ENCODE measurements at places on chromosomes 3 and 15.
A peak's percentile ranks its signal among the peaks of the same experiment; 100 is the strongest.

- no peak for DNase-seq
Measured at GRCh38 chr3:73045391-73045790, 16.1 kb upstream of the EBLN2 start.

DNA sequence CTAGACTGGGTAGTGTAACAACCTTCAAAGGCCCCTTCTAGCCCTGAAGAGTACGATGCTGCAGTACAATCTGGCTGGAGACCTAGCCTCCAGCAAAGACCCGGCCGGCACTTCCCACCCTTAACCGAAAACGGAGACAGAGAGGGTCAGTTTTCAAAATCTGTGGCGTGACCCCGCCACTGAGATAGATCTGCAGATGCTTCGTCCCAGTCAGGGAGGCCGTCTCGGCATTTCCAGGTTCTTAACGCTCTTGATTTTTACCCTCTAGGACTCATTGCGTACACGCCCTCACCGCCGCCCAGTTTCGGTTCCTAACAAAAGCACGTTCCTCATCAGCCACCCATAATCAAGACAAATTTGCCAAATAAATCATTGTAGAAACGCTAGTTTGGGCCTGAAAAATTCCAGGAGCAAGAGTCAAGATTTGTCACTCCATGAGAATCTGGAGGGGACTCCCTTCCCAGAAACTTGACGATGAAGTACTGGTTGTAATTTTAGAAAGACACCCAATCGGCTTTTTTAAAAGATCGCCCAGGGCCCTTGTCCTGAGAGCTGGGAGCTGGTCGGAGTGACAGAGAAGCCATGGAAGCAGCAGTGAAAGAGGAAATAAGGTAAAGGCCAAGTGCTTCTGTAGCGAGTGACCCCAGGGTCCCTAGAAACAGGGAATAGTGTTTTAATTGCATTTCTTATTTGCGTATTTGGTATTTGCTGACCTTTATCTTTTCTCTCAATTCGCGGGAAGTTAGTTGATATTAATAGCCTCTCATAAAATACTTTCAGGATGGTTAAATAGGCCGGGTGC, 868 bp upstream of the TMEM87A start:
- peak; percentile 10 for DNase-seq

DNA sequence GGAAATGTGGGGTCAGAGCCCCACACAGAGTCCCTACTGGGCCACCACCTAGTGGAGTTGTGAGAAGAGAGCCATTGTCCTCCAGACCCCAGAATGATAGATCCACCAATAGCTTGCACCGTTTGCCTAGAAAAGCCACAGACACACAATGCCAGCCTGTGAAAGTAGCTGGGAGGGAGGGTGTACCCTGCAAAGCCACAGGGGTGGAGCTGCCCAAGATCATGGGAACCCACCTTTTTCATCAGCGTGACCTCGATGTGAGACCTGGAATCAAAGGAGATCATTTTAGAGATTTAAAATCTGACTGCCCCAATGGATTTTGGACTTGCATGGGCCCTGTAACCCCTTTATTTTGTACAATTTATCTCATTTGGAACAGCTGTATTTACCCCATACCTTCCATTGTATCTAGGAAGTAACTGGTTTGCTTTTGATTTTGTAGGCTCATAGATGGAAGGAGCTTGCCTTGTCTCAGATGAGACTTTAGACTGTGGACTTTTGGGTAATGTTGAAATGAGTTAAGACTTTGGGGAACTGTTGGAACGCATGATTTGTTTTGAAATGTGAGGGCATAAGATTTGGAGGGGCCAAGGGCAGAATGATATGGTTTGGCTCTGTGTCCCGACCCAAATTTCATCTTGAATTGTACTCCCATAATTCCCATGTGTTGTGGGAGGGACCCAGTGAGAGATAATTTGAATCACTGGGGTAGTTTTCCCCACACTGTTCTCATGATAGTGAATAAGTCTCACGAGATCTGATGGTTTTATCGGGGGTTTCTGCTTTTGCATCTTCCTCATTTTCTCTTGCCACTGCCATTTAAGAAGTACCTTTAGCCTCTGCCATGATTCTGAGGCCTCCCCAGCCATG, 49.0 kb downstream of the CD200 start:
- DNase-seq: no peak

- no peak for DNase-seq
Measured at GRCh38 chr3:87498358-87499080, 222.1 kb upstream of the POU1F1 start.

DNA sequence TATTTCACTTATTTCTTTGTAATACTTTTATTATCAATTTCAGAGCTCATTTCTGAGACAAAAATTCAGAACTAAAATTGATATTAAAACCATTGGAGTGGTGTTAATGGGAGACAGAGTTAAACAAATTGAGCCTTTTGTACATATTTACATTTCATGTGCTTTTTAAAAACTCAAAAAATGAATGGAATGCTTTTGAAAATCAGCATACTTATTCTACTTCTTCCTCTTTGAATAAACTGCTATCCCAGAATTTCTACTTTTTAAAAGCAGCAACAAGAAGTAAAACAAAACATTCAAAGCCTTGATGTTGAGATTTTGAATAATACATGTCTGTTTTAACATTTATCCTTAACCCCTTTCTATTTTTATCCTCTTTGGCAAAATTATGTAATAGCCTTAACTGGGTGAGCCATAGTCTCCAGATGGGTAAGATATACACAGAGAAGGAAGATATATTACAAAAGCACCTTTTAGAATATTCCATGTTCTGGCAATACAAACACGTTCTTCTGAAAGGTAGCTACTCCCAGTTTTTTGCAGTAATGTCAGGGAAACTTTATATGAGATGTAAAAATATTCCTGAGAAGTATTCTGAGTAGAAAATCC, 123.6 kb downstream of the MBNL1 start:
- DNase-seq: no peak

DNA sequence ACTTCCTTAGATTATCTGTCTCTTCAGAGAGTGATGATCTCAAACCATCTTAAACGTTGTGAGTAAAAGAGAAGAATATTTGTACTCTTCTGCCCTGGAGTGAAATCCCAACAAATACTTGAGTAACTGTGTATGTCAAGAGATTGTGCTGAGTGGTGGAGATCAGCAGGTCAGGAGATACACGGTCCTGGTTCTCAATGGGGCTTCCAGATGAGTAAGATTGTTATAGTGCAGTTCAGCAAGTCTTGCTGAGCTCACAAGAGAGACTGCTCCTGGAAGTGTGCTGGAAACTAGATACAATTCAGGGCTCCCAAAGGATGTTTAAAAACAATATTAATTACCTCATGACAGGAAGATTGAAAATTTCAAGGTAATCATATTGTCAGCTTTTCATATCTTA, 184.3 kb downstream of the AKAP13 start:
- DNase-seq: no peak
